NCI-H1930 (cell line): ENCODE measurements at places on chromosomes 1 and 21.

GRCh38 chr1:247482747-247483146, 24.8 kb upstream of the OR2B11 start:
- DNase-seq: no peak

DNA sequence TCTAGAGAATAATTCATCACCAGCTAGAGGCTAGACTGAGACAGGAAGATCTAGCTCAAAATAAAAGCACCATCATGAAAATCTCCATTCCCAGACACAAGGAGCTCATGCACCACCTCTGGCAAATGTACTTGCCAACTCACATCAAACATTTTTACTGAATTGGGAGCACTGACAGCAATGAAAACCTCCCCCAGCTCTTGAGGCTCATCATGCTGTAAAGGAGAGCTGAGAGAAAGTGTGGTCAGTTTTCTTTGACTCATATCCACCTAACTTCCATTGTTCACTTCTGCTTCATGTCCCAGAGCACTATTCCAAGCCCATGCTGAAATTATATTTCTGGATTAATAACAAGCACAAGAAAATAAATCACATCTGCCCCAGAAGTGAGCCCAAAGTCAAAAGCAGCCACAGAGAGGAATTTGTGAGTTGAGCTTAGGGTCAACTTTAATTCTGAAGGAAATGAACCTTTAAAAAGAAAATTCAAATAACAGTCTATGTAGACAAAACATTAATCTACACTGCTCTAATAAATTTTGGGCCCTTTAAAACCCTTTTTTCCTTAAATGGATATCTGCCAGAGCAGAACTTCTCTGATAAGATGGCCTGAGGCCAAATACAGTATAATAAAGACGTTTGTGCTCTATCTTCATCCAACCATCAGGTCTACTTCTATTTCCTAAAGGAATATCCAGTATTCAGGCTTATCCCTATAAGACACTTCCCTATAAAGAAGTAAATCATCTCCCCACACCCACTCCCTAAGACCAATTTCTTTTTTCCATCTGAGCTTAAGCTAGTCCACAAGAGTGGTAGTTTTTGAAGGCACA, 85.9 kb upstream of the ADAM30 start:
- DNase-seq: no peak

DNA sequence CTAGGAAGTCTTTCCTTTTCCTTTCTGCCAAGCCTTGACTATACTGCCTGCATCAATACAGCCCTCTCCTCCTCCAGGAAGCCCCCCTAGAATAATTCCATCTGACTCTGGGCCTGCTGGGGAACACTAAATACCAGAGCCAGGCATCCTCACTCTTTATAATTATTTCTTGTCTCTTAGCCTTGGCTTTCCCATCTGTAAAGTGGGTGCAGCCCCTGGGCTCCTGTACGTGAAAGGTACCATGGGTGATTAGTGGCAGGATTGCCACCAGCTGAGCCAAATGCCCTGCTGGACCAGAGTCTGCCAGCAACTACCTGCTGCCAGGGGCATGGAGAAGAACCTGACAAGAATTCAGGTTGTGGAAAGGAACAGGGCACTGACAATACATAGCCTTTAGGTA, 58.7 kb downstream of the LGR6 start:
- no peak for DNase-seq

GRCh38 chr1:192574073-192574472, 1.5 kb upstream of the RGS1 start:
- no peak for DNase-seq

DNA sequence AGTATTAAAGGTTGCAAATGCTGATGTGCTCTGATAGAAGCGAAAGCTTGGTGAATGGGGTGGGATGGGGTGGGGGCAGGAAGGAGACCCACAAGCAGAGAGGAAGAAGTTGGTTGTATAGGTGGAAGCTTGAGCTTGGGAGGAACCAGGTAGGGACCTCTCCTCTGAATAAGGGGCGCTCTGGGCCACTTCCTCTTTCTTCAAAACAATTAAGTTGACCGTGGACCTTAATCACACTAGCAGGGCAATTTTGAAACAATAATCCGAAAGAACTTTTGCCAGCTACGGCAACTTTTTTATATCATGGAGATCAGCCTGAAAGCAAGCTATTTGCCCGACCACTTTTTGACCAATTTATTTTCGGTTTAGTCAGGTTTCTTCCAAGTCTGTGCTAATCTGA, 1.9 kb upstream of the DYRK1A start:
- no peak for DNase-seq

GRCh38 chr1:86713477-86713876, 9.1 kb downstream of the SH3GLB1 start:
- DNase-seq: no peak

DNA sequence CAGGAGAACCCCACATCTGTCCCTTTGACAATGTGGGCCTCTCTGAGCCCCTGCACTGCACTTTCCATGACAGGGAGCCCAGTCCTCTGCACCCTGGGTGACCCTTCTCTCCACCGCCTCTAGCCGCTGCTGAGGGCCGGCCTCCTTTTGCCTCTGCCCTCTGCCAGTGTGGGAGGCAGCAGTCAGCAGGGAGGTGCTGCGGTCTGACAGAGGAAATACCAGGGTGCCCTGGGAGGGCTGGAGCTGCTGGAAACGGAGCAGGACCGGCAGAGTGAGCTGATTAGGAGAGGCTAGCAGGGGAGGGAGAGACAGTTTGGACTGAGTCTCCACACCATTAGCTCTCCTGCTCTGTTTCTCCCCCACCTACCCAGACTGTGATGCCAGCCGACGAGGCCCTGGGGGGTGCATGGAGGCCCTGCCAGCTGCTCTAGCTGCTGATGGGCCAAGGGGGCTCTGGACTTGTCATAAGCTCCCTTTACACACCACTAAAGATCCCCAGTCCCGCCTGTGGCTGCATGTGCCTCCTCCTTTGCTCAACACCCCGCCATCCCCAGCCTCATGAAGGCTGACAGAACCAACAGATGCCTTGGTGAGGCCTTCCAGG, 171.1 kb upstream of the KLHDC7A start:
- DNase-seq: no peak

DNA sequence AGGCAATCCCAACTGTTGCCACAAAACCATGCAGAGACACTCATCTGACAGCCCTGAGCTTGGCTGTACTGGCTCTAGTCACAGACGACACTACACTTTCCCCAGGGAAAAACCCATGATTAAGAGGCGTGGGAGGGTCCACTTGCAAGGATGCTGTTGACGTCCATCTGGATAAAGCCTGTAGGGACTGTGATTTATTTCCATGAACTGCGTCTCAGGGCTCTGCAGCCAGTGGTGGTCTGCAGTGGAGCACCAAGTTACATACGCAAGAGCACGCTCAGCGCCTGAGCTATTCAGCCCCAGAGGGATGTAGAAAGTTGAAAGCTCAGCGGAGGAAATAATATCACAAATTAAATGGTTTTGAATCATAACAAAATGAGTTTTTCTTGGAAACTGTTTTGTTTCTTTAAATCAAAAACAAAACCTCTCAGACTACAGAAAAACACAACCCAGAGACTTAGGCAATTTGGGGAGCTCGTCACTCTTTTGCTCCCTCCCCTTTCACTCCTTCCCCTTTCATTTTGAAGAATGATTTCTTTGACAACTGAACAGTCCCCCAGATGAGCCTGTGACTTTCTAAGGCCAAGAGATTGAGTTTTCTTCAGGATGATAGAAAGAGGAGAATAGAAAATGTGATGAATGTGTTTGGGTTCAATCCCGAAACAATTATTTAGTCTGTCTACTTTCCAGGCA, 71.2 kb downstream of the NGF start:
- no peak for DNase-seq

DNA sequence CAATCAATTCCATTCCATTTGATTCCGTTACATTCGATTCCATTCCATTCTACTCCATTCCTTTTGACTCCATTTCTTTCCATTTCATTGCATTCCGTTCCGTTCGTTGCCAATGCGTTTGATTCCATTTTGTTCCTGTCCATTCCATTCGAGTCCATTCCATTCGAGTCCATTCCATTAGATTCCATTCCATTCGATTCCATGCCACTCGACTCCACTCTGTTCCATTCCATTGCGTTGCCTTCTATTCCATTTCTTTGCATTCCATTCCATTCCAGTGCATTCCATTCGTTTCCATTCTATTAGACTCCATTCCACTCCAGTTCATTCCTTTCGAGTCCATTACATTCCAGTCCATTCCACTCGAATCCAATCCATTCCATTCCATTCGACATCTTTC, 2587.5 kb upstream of the TPTE start:
- DNase-seq: no peak

DNA sequence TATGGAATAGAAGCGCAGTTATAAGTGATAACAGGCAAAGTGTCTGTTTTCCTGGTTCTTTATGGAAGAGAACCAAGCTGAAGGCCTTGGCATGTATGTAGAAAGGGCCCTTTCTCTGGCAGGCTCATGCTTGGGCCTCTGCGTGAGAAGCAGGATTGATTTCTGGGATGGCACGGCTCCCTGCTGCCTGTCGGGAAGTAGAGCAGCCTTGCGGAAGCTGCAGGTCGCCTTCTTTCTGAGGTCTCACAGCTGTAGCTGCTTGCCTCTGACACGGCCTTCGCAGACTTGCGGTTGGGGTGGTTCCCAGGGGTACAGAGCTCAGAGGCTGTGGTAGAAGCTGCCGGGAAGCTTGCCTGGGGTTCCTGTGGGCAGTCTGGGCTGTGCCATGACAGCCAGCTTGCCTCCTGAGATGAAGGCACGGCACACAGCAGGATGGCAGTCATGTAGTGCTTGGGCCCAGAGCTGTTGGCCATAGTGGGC, 39.4 kb downstream of the TRAPPC10 start:
- no peak for DNase-seq

DNA sequence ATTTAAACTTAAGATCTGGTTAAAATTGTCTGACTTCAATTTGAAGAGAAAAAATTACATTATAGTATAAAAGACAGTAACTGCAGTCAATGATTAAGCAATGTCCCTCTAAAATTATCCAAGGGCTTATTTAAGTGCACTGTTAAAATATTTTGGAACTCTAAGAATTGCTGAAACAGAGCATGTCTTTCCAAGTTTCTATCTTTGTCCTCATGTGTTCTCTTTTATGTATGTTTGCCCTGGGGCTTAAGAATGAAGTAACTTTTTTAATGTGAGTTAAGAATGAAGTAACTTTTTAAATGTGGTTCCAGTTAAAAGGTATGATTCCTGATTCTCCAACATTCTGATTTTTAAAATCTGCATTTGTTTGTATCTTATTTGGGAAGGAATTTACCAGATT, 69.0 kb upstream of the MARK1 start:
- no peak for DNase-seq

DNA sequence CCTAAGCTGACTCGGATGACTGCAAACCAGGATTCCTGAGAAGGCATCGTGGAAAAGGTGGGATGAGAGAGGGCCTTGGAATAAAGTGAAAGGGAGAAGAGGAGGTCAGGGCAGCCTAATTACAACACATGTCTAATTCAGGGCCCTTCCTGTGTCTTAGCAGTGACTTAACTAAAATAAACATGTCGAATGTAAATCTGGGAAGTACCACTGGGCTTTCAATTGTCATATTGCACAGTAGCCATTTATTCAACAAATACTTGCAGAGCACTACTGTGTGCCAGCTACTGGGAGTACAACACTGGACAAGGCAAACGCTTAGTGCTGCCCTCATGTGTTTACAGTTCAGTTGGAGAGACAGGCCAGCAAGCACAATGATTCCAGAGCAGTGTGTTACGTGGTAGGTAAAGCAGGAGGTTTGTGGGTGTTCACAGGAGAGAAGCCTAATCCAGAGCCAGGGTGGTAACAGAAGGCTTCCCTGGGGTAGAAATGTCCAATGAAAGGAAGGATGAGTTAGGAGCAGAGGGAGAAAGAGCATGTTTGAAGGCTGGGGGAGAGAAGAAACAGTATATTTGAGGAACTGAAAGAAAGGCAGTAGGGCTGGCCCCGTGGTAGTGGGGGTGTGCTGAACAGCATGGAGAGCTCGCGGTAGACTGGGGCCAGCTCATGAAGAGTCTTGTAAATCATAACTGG, 38.0 kb upstream of the RASAL2 start:
- DNase-seq: no peak

- peak; percentile 44 for DNase-seq
These were observed 24.8 kb upstream of the TMEM51 start for GRCh38 chr1:15128520-15129313.

- no peak for DNase-seq
These were observed 113.9 kb upstream of the RGS1 start for GRCh38 chr1:192461684-192462083.

- no peak for DNase-seq
These were observed at the start of gene GPR37L1 for GRCh38 chr1:202122639-202123335. TSS of gene GPR37L1 (plus strand) at chr1:202122917. CDS start at chr1:202122964, 47 bp downstream.

DNA sequence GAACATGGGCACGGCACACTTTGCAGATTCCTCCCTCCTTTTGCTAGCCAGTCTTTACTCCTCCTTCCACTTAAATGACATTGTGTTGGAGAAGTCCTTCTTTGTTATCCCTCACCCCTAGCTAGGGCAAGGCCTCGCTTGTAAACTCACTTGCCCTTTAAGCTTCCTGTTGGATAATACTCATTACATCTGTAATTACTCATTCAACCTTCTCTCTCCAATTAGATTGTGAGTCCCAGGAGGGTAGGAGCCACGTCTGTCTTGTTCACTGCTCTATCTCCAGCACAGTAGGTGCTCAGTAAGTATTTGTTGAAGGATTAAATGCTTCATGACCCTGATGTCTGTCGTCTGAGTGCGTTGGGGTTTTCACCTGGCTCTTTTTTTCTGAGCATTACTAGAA, 98.7 kb upstream of the USP24 start:
- no peak for DNase-seq

DNA sequence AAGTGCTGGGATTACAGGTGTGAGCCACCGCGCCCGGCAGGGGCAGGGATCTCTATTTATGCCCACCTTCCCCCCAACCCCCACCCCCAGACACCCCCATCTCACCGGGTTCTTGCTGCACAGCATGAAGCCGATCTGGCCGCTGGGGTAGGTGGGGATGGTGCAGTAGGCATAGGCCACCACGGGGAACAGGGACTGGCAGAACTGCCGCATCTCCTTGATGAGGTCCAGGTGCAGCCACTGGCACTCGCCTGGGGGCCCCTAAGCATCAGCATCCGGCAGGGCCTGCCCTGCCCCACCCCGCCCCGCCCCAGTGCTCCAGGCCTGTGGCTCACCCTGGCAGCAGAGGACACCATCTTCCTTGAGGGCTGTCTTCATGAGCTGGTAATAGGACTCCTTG, 4.1 kb downstream of the SRM start:
- DNase-seq: no peak

- no peak for DNase-seq
These were observed 177.7 kb downstream of the NCAM2 start for GRCh38 chr21:21175798-21176334.

DNA sequence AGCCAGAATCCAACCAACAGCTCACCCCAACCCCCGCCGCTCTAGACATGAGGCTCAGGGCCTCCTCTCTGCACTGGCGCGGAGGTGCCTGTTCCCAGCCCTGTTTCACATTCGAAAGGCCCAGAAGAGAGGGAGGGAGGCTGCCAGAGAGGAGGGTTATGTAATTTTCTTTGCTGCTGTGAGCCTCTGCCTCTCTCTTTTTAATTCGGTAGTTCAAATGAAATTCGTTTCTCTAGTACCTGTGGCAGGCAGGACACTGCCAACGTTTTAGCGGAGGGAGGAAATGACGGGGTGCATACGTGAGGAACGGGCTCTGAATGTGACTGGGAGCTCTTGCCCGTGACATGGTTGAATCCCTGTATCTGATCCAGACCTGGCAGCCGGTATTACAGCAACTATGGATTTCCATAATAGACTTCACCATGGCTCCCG, 9.4 kb downstream of the PRDM16 start:
- DNase-seq: no peak

- DNase-seq: peak; percentile 9
These were observed at the start of gene RIPPLY3 for GRCh38 chr21:37006486-37007291. TSS of gene RIPPLY3 (plus strand) at chr21:37006702. CDS start at chr21:37006773, 71 bp downstream.
